Myometrial cell (primary cell): ENCODE measurements at places on chromosomes 5 and 9. TPM values are rescaled to one million over a fixed set of nuclear protein-coding genes. Genes with fewer than 3 reads are reported as not detected.

Gene C9orf153
- total RNA-seq = not detected in 2 replicates

Gene PCDHA12
- not detected in 2 replicates for total RNA-seq

Gene CAPSL
- total RNA-seq = not detected in 2 replicates

Gene LCN1
- not detected in 2 replicates for total RNA-seq

Gene CCNG1
- 291 and 397 TPM in 2 replicates for total RNA-seq

Gene ADAMTSL2
- not detected in 2 replicates for total RNA-seq

Gene ENTPD8
- 0.86 TPM in 1 of 2 replicates, not detected in the other for total RNA-seq

Gene KLHL3
- 1.4 and 3.2 TPM in 2 replicates for total RNA-seq

Gene SMAD5
- 28.0 and 39.7 TPM in 2 replicates for total RNA-seq

Gene GPR151
- not detected in 2 replicates for total RNA-seq

Gene TRIM52
- total RNA-seq = 3.5 and 5.7 TPM in 2 replicates

Gene SPATA31C1
- total RNA-seq = not detected in 2 replicates

Gene STC2
- total RNA-seq = 56.8 and 76.9 TPM in 2 replicates

Gene TOPORS
- total RNA-seq = 12.1 and 13.5 TPM in 2 replicates

Gene MRPL41
- total RNA-seq = 77.3 and 101 TPM in 2 replicates

Gene CBY3
- total RNA-seq = not detected in 2 replicates

Gene C5
- 2.6 and 3.0 TPM in 2 replicates for total RNA-seq

Gene GALT
- 19.0 and 20.2 TPM in 2 replicates for total RNA-seq

Gene TTLL11
- total RNA-seq = 4.0 and 4.3 TPM in 2 replicates

Gene FER
- total RNA-seq = 8.1 and 15.4 TPM in 2 replicates

Gene MAN1B1
- total RNA-seq = 122 and 133 TPM in 2 replicates

Gene PCDHB11
- total RNA-seq = not detected in 2 replicates

Gene ZNF346
- 8.4 and 9.4 TPM in 2 replicates for total RNA-seq

Gene ZNF366
- not detected in 2 replicates for total RNA-seq

Gene SPEF2
- 1.7 and 6.4 TPM in 2 replicates for total RNA-seq

Gene ZNF483
- 1.4 TPM in 1 of 2 replicates, not detected in the other for total RNA-seq

Gene DBH
- not detected in 2 replicates for total RNA-seq

Gene ZNF169
- total RNA-seq = 1.9 and 3.2 TPM in 2 replicates

Gene TLR4
- total RNA-seq = 23.9 and 27.5 TPM in 2 replicates

Gene OR1Q1
- total RNA-seq = not detected in 2 replicates

Gene ADAMTS2
- total RNA-seq = 30.8 and 34.4 TPM in 2 replicates

Gene KCNV2
- not detected in 2 replicates for total RNA-seq

Gene ANKRD31
- total RNA-seq = under 0.01 TPM in 1 of 2 replicates, not detected in the other

Gene IL9
- not detected in 2 replicates for total RNA-seq

Gene EPB41L4B
- 0.29 TPM in 1 of 2 replicates, not detected in the other for total RNA-seq
